Spleen (tissue), 13 donors: ENCODE measurements at places on chromosomes 4 and X.
A peak's percentile ranks its signal among the peaks of the same experiment; 100 is the strongest.

DNA sequence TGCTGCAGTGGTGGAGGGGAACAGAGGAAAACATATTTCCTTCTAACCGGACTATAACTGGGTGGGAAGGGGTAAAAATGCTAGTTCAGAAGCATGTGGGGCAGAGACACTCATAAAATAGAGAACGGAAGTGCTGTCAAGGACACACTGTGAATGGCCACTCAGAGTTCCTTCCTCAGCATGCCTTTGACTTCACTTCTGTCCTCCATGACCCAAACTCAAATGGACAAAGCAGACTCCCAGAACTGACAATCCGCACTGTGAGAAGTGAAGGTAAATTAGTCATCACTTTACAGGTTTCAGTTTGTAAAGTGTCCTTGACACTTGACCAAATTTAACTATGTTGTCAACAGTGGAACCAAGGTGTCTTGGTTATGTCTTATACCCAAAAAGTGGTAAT is 30.2 kb upstream of the ELF2 start:
- no peaks in the 10 kb centered on the region for H3K4me1 ChIP-seq
- no peak for DNase-seq
- no peaks in the 10 kb centered on the region for H3K36me3 ChIP-seq
- no peak overlapping the region for H3K4me3 ChIP-seq
- peak overlapping the region; percentile 84 for H3K27ac ChIP-seq
- no peaks in the 10 kb centered on the region for H3K27me3 ChIP-seq

- no peak overlapping the region for H3K27ac ChIP-seq
- DNase-seq = no peak
- peaks cover 6% of the 10 kb centered on the region for H3K4me1 ChIP-seq
- H3K36me3 ChIP-seq = no peaks in the 10 kb centered on the region
- H3K4me3 ChIP-seq = no peak overlapping the region
Measured at GRCh38 chr4:10747186-10747585, 62.6 kb upstream of the CLNK start.

GRCh38 chr4:8241895-8242696 is 27.5 kb upstream of the HTRA3 start:
- H3K36me3 ChIP-seq = peaks cover 16% of the 10 kb centered on the region
- peaks cover 66% of the 10 kb centered on the region for H3K4me1 ChIP-seq
- H3K27me3 ChIP-seq = no peaks in the 10 kb centered on the region
- peak; percentile 96 for DNase-seq
- H3K4me3 ChIP-seq = no peak overlapping the region

GRCh38 chr4:144562019-144562705 is 83.8 kb upstream of the HHIP start:
- no peaks in the 10 kb centered on the region for H3K27me3 ChIP-seq
- DNase-seq = no peak
- H3K4me3 ChIP-seq = no peak overlapping the region

- H3K27ac ChIP-seq = no peak overlapping the region
- H3K4me1 ChIP-seq = peaks cover 11% of the 10 kb centered on the region
Measured at GRCh38 chrX:1485033-1485432, 32.3 kb upstream of the ASMTL start.

DNA sequence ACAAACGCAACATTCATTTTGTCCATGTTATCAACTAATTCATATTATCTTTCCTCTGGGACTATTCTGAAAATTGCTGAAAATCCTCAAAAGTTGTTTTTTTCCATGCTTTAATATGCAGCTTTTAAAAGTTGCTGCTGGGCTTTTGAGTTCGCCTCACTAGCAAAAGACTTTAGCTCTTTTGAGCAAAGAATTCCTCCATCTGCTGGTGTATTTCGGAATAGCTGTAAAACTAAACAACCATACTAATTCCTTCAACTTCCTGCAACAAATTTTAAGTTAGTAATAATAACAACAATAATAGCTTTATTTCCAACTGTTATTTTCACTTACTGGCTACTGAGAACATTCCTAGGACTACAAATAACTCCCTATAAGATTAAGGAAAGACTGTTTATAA is 124.5 kb upstream of the PLAC1 start:
- H3K27me3 ChIP-seq = no peaks in the 10 kb centered on the region
- H3K4me3 ChIP-seq = no peak overlapping the region
- H3K36me3 ChIP-seq = peaks cover 38% of the 10 kb centered on the region
- no peak for DNase-seq
- no peak overlapping the region for H3K27ac ChIP-seq
- H3K4me1 ChIP-seq = no peaks in the 10 kb centered on the region

GRCh38 chr4:118410138-118410537 is 57.3 kb upstream of the PRSS12 start:
- no peak for DNase-seq
- no peak overlapping the region for H3K27ac ChIP-seq
- H3K4me1 ChIP-seq = no peaks in the 10 kb centered on the region
- no peak overlapping the region for H3K4me3 ChIP-seq
- no peaks in the 10 kb centered on the region for H3K36me3 ChIP-seq
- H3K27me3 ChIP-seq = no peaks in the 10 kb centered on the region

DNA sequence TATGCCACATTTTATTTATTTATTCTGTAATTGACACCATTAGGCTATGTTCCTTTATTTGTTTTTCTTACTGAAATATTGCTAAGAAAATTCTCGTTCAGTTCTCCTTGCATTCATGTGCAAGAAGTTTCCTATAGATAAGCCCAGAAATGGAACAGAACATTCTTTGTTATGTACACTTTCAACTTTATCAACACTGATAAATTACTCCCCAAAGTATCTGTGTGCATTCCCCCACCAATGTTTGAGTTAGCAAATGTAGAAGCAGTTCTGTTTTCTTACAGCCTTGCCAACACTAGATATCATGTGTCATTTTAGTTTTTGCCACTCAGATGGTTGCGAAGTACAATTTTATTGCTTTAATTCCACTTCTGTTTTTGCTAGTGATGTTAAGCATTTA is 166.4 kb upstream of the NPY2R start:
- no peaks in the 10 kb centered on the region for H3K36me3 ChIP-seq
- no peak overlapping the region for H3K27ac ChIP-seq
- no peak overlapping the region for H3K4me3 ChIP-seq
- H3K4me1 ChIP-seq = no peaks in the 10 kb centered on the region
- H3K27me3 ChIP-seq = no peaks in the 10 kb centered on the region
- DNase-seq = no peak

GRCh38 chrX:19709812-19710518 is 177.4 kb downstream of the SH3KBP1 start:
- peaks cover 20% of the 10 kb centered on the region for H3K36me3 ChIP-seq
- no peak overlapping the region for H3K4me3 ChIP-seq
- H3K4me1 ChIP-seq = no peaks in the 10 kb centered on the region
- no peak for DNase-seq

- H3K27me3 ChIP-seq = no peaks in the 10 kb centered on the region
- H3K36me3 ChIP-seq = no peaks in the 10 kb centered on the region
- H3K4me1 ChIP-seq = no peaks in the 10 kb centered on the region
- no peak overlapping the region for H3K27ac ChIP-seq
- no peak for DNase-seq
- H3K4me3 ChIP-seq = no peak overlapping the region
Measured at GRCh38 chr4:184298254-184298653, 80.6 kb upstream of the ENPP6 start.

- H3K27ac ChIP-seq = no peak overlapping the region
- H3K4me1 ChIP-seq = no peaks in the 10 kb centered on the region
- H3K4me3 ChIP-seq = no peak overlapping the region
- DNase-seq = no peak
- H3K27me3 ChIP-seq = no peaks in the 10 kb centered on the region
- no peaks in the 10 kb centered on the region for H3K36me3 ChIP-seq
Measured at GRCh38 chr4:61527888-61528287, 327.8 kb downstream of the ADGRL3 start.

DNA sequence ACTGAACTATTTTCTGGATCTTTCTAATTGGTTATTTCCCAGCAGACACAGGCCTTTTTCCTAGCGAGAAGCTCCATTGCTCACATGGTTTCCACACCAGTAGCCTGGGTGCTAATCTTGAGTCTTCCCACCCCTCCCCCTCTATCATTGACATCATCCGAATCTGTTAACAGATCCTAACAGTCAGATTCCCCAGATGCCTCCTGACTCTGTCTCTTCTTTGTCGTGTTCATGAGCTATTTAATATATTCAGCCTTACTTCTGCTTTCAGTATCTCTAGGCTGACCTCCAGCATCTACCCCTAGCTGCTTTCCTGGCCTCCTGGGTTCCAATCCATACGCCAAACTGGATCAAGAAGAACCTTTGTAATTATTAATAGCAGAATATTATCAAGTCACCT is 85.0 kb downstream of the CLNK start:
- no peak overlapping the region for H3K27ac ChIP-seq
- no peaks in the 10 kb centered on the region for H3K27me3 ChIP-seq
- no peaks in the 10 kb centered on the region for H3K36me3 ChIP-seq
- H3K4me3 ChIP-seq = no peak overlapping the region
- H3K4me1 ChIP-seq = no peaks in the 10 kb centered on the region

GRCh38 chrX:139083191-139083590 is 371.7 kb upstream of the FGF13 start:
- H3K27ac ChIP-seq = no peak overlapping the region
- H3K36me3 ChIP-seq = no peaks in the 10 kb centered on the region
- DNase-seq = no peak
- H3K4me3 ChIP-seq = no peak overlapping the region
- no peaks in the 10 kb centered on the region for H3K27me3 ChIP-seq

DNA sequence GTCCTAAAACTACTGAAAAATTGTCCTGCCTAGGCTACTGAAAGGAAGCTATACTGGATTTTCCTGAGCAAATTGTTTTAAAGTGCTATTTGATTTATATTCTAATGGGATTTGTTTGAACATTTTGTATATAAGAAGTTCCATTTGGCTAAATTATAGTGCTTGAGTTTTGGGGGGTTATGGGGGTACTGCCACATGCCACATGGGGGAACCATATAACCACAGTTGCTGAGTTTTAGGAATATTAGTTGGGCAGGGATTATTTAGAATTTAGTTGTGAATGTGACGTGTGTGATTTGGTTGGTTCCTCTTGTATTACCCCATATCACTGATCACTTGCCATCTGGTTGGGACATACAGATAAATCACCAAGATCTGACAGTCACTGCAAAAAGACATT is 224.5 kb upstream of the TAPT1 start:
- no peaks in the 10 kb centered on the region for H3K4me1 ChIP-seq
- no peaks in the 10 kb centered on the region for H3K36me3 ChIP-seq
- H3K27ac ChIP-seq = no peak overlapping the region
- no peak overlapping the region for H3K4me3 ChIP-seq
- DNase-seq = no peak

- no peaks in the 10 kb centered on the region for H3K36me3 ChIP-seq
- H3K4me3 ChIP-seq = no peak overlapping the region
- no peak overlapping the region for H3K27ac ChIP-seq
- DNase-seq = no peak
Measured at GRCh38 chrX:112643721-112644120, 36.0 kb downstream of the LHFPL1 start.

- H3K27ac ChIP-seq = no peak overlapping the region
- H3K4me1 ChIP-seq = no peaks in the 10 kb centered on the region
- no peaks in the 10 kb centered on the region for H3K27me3 ChIP-seq
- H3K4me3 ChIP-seq = no peak overlapping the region
- no peak for DNase-seq
- no peaks in the 10 kb centered on the region for H3K36me3 ChIP-seq
Measured at GRCh38 chrX:69523314-69523713, 19.2 kb downstream of the NALF2 start.

DNA sequence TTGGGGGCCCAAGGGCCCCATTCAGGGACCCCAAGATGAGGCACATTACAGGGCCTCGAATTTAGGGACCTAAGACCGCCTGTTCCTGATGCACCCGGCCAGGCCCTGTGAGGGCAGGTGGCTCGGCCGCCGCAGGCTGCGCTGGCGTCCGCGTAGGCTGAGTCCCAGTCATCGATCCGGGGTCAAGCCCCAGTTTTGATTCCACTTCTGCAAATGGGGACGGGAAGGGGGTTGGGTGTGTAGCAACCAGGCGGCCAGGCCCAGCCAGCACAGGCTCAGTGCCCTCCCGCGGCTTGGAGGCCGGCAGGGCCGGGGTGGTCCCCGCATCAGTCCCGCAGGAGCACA is 327 bp downstream of the PNPLA4 start:
- peak overlapping the region; percentile 84 for H3K27ac ChIP-seq
- H3K36me3 ChIP-seq = no peaks in the 10 kb centered on the region
- H3K4me3 ChIP-seq = peak overlapping the region; percentile 40
- H3K4me1 ChIP-seq = no peaks in the 10 kb centered on the region

DNA sequence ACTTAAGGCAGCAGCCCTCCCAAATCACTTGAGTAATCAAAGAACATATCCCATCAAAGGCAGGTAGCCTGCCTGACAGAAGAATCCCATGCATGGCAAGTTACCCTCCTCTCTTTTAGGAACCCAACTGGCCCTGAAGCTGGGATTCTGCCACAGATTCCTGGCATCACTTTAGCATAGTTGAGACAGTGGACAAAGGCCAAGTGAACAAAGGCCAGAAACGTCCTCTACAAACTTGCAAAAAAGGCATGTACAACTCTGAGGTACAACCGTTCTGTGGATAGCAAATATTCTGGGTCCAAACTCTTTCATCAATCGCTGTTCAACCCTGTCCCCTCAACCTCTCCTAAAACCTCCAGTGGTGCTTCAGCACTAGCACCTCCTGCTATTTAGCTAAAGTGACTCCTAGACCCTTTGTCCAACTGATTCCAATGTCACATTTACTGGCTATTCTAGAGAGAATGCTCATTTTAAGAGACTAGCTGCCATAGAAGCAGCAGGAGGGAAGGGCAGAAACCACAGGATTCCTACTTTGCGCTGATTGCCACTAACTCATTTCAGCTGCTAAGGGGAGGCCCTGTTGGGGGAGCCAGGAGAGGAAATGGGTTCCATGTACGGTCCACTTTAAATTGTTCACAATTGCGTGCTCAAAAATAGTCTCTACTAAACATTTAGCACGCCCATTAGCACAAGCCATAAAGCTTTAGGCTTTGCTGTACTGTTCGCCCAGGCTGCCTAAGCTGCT is 105.9 kb downstream of the SHROOM4 start:
- H3K27me3 ChIP-seq = no peaks in the 10 kb centered on the region
- no peak for DNase-seq
- H3K36me3 ChIP-seq = no peaks in the 10 kb centered on the region

DNA sequence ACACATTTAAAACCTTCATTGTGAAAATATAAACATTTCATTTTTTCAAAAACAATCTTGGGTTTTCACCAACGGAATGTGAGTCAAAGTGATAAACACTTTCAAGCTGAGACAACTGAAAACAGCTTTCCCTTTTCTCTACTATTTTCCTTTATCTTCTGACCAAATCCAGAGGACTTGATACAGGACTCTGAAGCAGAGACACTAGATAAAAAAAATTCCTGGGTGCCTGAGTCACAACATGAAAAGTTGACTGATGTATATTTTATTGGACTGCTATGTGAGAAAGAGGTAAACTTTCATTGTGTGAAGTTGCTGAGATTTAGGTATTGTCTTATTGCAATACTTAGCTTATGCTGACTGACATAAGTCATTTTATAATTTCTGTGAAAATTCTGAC is 411.2 kb downstream of the SPOCK3 start:
- no peak overlapping the region for H3K27ac ChIP-seq
- no peaks in the 10 kb centered on the region for H3K4me1 ChIP-seq
- H3K27me3 ChIP-seq = no peaks in the 10 kb centered on the region
- DNase-seq = no peak

DNA sequence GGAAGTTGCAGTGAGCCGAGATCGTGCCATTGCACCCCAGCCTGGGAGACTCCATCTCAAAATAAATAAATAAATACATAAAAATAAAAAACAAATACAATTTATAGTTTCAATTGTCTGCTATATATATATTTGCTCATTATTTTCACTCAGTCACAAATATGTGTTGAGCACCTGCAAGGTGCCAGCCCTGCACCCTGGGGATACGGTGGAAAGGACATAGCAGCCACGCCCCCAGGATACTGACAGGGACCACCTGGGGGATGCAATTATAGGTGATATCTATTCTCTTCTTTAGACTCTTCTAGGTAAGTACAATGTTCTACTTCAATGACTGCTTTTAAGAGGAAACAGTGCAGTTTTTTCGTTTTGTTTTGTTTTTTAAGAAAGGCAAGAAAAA is 85.0 kb downstream of the JAKMIP1 start:
- H3K4me3 ChIP-seq = no peak overlapping the region
- no peak for DNase-seq
- H3K27ac ChIP-seq = no peak overlapping the region
